Sigmoid colon (tissue), 7 donors: ENCODE measurements at places on chromosomes 5 and 9. TPM values are rescaled to one million over a fixed set of nuclear protein-coding genes. Genes with fewer than 3 reads are reported as not detected.

Gene TLE1
- total RNA-seq, result 54.6 TPM

Gene PDLIM4
- 38.2 TPM for total RNA-seq

GRCh38 chr5:124924729-124925128 lies 178.3 kb upstream of the ZNF608 start:
- no peak for DNase-seq

Gene KIAA1958
- total RNA-seq, result 8.0 TPM

Gene PDGFRB
- total RNA-seq, result 59.6 TPM

GRCh38 chr5:126098330-126099017 lies 324.7 kb upstream of the GRAMD2B start:
- DNase-seq, result no peak

- no peak for DNase-seq
Observed at GRCh38 chr5:115424446-115424845, 120.1 kb downstream of the FEM1C start.

DNA sequence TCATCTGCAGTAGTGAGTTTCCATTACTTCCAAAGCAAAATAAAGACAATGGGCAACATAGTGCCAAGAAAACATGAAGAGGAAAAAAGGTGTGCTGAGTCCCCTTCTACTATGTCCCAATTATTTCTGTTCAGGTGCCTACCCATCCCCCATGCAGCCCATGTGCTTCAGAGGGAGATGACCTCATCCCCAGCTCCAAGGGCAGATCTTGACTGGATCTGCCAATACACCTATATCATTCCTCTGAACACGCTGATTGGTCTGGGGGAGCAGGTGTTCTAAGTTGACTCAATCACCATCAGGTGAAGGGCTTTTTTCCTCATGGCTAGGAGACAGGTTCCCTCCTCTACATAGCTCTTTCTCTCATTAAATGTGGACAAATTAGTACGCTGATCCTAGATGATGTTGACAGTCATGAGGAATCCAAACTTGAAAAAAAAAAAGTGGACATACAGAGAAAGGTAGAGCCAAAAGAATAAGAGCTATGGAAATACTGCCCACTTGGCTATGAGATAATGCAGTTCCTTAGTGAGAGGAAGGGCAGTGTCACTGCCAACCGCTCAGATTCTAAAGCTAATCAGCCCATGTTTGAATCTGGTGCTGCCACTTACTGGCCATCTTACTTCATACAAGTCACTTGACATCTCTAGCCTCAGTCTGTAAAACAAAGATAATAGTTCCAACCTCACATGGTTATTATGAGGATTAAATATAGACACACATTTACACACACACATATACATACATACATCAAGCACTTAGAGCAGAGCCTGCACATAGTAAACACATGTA lies 23.1 kb downstream of the PRELID2 start:
- no peak for DNase-seq

Gene GLDC
- 1.2 TPM for total RNA-seq

Gene PPP3R2
- total RNA-seq, result not detected

GRCh38 chr5:86030753-86031152 lies 587.0 kb upstream of the COX7C start:
- no peak for DNase-seq

DNA sequence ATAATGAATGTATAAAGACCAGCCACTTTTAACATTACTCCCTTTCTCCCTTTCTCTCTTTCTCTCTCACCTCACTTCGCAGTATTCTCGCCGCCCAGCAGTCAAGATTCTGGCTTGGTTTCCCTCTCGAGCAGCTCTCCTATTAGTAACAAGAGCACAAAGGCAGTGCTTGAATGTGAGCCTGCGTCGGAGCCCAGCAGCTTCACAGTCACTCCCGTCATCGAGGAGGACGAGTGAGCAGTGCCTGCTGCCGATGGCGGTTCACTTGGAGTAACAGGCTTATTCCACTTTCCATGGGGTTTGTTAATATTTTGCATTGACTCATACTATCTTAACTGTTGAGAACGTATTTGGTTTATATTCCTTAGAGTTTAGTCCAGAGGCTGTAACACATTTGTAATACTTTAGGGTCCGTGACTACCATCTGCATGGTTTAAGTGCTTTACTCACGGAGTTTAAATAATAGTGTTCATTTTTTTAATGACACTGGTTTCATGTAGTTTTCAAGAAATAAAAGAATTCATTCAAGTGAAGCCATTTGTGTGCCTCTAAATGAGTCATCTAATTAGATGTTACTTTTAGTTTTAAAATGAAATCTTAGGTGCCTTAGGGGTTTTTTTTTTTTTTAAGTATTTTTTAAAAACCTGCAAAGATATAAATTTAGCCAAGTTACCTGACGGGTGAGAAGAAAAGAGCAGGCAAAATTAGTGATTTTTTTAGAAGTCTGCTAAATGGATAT lies 8.4 kb upstream of the DMRT3 start:
- no peak for DNase-seq

Gene CCDC183
- total RNA-seq, result 0.71 TPM

- no peak for DNase-seq
Observed at GRCh38 chr5:35046774-35047173, 975 bp downstream of the AGXT2 start.

- no peak for DNase-seq
Observed at GRCh38 chr5:43369651-43370050, 42.5 kb downstream of the CCL28 start.

Gene RMRP
- 4,377 TPM for total RNA-seq

DNA sequence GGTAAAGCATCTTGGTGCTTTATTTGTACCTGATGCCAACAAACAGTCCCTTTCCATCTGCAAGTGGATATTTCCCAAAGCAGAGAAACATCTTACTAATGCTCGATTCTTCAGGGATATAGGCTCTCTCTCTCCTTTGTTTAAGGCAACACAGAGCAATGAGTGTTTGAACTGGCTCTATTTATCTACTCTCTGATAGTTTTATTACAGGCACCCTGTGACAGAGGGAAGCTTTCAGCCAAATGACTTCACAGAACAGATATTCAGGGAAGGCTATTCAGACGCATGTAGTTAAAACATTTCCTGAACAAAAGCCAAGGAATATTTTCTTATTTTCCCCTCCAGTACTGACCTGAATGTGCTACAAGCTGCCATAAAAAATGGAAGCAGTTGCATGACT lies 141.8 kb downstream of the YIPF5 start:
- DNase-seq, result no peak

- no peak for DNase-seq
Observed at GRCh38 chr5:149526845-149527590, 24.2 kb downstream of the CSNK1A1 start.

DNA sequence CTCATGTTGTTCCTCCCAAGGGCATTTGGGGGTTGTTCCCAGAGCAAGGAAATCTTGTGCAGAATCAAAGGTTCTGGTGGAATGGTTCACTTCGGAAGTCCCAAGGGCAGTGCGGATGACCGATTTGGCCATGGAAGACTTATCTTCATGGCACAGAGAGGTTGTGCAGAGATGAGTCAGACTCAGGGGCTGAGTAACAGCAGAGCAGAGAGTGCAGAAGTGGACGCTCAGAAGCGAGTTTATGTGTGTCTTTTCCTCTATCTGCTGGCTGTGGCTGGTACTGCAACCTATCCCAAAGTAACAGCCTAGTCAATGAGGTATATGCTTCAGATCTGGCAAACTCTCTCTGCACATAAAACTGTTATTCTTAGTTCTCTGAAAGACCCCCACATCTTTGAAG lies 118.1 kb downstream of the DPYSL3 start:
- peak; percentile 78 for DNase-seq

Gene LCN12
- not detected for total RNA-seq

- DNase-seq, result peak; percentile 5
Observed at GRCh38 chr5:149754172-149754880, 24.2 kb downstream of the PPARGC1B start.

- DNase-seq, result no peak
Observed at GRCh38 chr5:174371600-174372094, 326.1 kb downstream of the NSG2 start.

Gene MYOZ3
- not detected for total RNA-seq

Gene PCDHGC4
- 7.5 TPM for total RNA-seq

Gene C9orf50
- total RNA-seq, result not detected

DNA sequence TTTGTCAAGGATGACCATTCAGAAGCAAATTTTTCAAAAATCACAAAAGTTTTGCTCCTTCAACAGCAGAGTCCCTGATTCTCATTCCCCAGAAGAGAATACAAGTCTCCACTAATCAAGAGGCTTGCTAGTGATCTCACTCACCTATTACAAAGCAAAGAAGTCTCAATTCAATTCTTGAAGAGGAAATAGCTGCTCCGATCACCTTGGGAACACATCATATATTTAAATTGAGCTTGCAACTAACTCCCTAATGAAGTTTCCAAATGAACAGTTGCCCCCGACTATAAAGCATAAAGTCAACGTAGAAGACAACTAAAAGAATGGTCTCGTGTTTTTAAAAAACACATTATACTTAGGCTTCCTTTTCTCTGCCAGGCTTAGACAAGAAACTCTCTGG lies 1.6 kb downstream of the LIFR start:
- DNase-seq, result no peak

Gene HNRNPAB
- 86.1 TPM for total RNA-seq

- no peak for DNase-seq
Observed at GRCh38 chr9:22005021-22005701, 3.9 kb downstream of the CDKN2B start.
